Natural killer cell (primary cell): ENCODE measurements at places on chromosomes 7 and 10. TPM values are rescaled to one million over a fixed set of nuclear protein-coding genes. Genes with fewer than 3 reads are reported as not detected.

Gene NKX1-2
- total RNA-seq = not detected

GRCh38 chr10:106450966-106451365, 713.5 kb downstream of the SORCS1 start:
- no peak overlapping the region for H3K27ac ChIP-seq
- no peaks in the 10 kb centered on the region for H3K36me3 ChIP-seq
- no peaks in the 10 kb centered on the region for H3K4me1 ChIP-seq
- no peaks in the 10 kb centered on the region for H3K27me3 ChIP-seq
- no peak overlapping the region for H3K4me3 ChIP-seq
- DNase-seq = no peak

DNA sequence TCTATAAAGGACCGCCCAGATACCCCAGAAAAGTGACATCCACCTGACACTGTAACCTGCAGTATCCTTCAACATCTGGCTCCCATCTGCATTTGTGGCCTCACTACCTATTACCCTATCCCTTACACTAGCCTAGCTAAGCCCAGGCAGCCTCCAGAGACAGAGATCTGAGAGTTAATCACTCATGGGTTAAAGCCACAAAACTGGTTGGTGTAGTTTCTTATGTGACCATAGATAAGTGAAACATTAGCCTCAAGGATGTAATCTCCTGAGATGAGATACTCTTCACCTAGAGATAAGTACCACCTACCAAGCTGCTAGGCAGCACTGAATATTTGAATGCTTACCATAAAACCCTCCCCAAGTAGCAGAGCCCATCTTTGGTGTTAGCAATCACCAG, 35.4 kb downstream of the CTTNBP2 start:
- H3K4me3 ChIP-seq = no peak overlapping the region
- H3K36me3 ChIP-seq = no peaks in the 10 kb centered on the region
- no peak for DNase-seq
- H3K27ac ChIP-seq = no peak overlapping the region

GRCh38 chr7:102463841-102464576, 654 bp downstream of the ALKBH4 start:
- peak overlapping the region; percentile 98 for H3K4me3 ChIP-seq
- H3K27me3 ChIP-seq = no peaks in the 10 kb centered on the region
- DNase-seq = no peak
- H3K27ac ChIP-seq = peak overlapping the region; percentile 43

DNA sequence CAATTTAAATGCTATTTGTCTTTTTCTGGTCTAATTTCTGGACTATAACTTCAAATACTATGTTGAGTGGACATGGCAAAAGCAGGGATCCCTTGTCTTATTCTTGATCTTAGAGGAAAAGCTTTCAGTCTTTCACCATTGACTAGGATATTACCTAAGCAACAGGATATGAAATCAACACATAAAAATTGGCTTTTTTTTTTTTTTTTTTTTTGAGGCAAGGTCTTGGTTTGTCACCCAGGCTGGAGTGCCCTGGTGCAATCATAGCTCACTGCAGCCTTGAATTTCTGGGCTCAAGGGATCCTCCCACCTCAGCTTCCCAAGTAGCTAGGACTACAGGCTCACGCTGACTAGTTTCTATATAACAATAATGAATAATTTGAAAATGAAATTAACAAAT, 90.8 kb downstream of the JMJD1C start:
- no peaks in the 10 kb centered on the region for H3K4me1 ChIP-seq
- H3K4me3 ChIP-seq = no peak overlapping the region
- no peaks in the 10 kb centered on the region for H3K27me3 ChIP-seq
- no peak for DNase-seq

DNA sequence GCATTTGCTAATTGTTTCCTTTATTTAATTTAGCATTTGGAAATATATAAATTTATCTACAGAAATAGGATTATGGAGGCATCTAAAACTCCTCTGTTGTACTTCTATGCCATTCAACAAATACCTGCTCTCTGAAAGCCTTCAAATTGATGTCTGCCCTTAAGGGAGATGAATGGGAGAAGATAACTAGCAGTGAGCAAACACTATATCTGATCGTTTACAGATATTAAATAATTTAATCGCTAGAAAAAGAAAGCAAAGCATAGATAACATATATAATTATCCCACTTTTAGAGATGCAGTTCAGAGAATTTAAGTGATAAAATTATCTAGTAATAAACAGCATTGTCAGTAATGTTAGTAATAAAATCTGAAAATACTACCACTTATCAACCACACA, 524.9 kb downstream of the NRG3 start:
- no peaks in the 10 kb centered on the region for H3K27me3 ChIP-seq
- DNase-seq = no peak
- H3K36me3 ChIP-seq = no peaks in the 10 kb centered on the region
